Hippocampal formation (tissue), 2 donors: ENCODE measurements at places on chromosomes 6 and 20.

DNA sequence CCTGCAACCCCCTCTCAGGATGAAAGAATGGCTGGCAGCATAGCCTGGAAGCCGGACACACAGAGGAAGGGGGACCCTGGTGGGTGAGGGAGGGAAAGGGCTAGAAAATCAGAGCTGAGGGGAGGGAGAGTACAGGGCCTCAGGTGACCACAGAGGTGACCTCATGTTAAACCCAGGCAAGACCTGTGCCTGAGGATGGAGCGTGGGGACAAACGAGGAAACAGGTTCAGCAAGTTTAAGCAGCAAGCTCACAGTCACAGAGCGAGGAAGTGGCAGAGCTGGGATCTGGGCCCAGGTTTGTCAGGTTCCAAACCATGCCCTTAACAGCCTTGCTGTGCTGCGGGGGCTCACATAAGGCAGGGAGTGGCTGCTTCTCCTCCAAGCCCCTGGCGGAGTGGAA lies 4.0 kb upstream of the BPI start:
- no peak for DNase-seq

DNA sequence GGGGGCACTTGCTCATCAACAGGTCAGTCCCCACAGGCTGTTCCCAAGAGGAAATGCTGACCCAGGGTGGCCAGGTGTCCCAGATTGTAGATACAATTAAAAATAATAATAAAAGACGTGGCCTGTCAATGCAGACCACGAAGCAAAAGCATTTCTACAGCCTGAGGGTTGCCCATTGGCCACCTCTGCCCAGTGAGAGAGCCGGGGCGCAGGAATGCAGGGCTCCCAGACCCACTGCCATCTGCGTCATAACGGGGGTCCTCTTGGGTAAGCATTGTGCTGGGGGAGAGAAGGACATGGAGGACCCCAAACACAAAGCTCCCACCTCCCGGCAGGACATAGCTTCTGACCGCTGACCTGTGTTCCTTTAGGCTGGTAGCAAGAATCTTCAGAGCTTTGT lies 22.9 kb upstream of the AFDN start:
- no peak for DNase-seq

- no peak for DNase-seq
Measured at GRCh38 chr6:31466466-31466865, 31.5 kb upstream of the MICB start.

- DNase-seq: no peak
Measured at GRCh38 chr6:38801305-38801704, 86.2 kb downstream of the DNAH8 start.

- DNase-seq: no peak
Measured at GRCh38 chr6:36904114-36904513, 18.4 kb downstream of the C6orf89 start.

DNA sequence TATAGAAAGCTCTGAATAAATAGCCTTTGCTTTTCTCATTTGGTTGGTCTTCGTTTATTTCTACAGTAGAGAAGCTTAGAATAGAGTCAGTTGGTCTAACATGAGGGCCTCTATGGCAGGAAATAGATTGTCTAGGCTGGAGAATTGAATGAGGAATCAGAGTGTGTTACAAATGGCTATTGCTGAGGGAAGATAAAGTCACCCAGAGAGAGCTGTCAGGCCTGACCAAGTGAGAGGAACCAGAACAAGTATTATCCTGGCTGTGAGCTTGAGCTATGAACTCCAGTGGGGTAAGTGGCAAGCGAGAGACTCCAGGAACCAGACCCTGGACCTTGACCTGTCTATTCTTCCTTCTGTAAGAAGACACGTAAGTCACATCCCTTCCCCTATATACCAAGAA lies 353.1 kb downstream of the CD83 start:
- DNase-seq: no peak

DNA sequence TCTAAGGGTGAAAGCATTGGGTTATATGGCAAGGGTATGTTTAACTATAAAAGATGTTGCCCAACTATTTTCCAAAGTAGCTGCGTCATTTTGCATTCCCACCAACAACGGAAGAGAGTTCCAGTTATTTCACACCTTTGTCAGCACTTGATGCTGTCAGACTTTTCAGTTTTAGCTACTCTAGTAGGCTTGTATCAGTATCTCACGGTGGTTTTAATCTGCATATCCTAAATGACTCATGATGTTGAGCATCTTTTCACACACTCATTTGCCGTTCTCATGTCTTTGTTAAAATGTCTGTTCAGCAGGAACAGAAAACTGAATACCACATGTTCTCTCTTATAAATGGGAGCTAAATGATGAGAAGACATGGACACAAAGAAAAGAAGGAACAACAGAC lies 122.3 kb downstream of the RNASET2 start:
- no peak for DNase-seq

DNA sequence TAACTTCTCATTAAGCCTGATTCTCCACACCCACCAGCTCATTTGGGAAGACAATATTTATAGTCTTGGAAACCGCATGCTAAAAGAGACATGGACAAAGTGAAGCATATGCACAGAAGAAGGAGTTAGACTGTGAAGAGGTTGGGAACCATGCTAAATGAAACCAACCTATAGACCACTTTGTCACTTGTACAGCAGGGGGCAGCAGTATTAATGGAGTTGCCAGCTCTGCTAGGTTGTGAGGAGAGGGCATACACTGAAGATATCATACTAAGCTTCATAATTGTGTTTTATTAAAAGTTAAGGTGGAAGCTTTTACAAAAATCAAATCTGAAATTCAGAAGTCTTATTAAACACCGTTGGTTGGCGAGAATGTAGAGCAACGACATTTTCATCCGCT lies 38.3 kb upstream of the HMGCLL1 start:
- DNase-seq: no peak

- DNase-seq: no peak
Measured at GRCh38 chr6:1636971-1637871, 27.5 kb downstream of the FOXC1 start.

DNA sequence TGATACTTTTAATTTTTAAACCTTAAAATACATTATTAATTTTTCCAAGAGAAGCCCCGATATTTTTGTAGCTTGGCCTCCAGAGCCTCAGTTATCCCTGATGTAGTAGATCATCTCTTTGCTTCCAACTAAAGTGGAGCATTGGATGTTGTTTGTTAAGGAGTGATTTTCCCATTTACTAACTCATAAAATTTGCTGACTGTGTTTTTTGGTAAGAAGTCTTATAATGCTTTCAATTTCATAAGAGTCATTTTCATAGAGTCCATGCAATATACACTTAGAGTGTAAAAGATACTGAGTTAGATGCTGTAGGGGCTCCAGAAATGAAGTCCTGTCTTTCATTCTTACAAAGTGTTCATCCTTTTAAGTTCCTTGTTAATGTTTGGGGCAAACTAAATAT lies 46.8 kb downstream of the CDKAL1 start:
- no peak for DNase-seq

DNA sequence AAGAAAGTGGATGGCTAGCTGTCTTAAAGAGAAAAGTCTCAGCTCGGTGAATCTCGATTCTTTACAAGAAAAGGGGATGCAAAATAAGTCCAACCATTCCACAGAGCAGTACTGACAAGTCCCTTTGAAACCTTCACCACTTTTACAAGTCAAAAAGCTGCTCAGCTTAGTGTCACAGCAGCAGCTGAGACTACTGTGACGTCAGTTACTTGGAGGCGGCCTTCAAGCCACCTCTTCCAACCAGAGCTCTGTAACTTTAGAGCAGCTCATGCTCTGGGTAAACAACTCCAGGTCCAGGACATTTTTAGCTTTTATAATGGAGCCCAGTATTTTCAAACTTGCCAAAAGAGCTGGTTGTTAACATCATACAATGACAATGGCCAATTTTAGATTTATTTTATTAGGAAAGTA lies at the start of gene KIAA0408:
Gene KIAA0408 (minus strand): TSS at position 159 of the 411 bp plus-strand sequence. CDS start 5,408 bp downstream, outside the sequence.
- DNase-seq: no peak

DNA sequence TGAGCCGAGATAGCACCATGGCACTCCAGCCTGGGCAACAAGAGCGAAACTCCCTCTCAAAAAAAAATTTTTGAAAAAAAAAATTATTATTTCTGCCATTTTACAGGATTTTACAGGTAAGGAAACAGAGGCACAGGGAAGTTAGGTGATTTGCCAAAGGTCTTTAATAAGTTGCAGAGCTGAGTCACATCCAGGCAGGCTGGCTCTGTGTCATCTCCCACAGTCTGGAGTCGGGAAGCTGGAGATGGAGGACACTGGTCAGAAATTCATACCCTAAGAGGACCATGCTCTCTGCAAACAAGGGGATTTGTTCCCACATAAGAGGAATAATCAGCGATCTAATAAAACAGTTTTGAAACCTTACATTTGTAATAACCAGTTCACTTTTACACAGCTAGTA lies 24.1 kb downstream of the HECA start:
- no peak for DNase-seq

GRCh38 chr20:58715391-58715800 lies 22.8 kb downstream of the NPEPL1 start:
- no peak for DNase-seq

GRCh38 chr6:163063561-163063960 lies 335.8 kb downstream of the PACRG start:
- DNase-seq: no peak

GRCh38 chr6:29624520-29624961 lies 8.4 kb downstream of the GABBR1 start:
- DNase-seq: no peak

DNA sequence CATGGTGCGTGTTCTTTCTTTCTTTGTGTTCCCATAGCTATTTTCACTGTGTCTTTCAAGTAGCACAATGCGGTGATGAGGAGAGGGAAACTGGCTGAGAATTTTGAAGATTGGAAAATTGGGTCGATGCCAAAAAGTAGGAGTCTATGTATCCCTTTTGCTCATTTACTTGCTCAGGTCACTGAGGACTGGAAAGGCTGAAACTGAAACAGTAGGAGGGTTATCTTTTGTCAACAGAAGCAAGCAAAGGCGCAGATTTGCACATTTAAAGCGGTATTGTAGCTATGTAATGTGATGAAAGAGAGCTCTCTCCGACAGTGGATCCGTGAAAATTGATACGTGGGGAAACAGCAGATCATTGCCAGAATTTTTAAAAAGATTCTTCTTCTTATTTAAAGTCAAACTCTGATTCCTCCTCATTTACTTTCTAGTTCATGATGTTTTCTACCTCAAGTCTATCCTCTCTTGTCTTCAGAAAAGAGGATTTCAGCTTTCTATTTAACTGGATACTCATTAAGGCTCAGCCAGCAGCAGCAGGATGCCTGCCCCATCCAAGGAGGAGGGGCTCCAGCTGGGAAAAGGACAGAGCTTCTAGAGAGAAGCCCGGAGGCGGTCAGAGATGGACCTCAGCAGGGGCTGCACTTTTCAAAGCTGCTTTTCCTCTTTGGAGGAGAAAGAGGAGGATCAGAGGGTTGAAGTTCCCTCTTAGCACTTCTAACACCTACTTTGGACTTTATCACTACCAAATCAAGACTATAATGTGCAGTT lies 15.9 kb upstream of the FYN start:
- DNase-seq: no peak

DNA sequence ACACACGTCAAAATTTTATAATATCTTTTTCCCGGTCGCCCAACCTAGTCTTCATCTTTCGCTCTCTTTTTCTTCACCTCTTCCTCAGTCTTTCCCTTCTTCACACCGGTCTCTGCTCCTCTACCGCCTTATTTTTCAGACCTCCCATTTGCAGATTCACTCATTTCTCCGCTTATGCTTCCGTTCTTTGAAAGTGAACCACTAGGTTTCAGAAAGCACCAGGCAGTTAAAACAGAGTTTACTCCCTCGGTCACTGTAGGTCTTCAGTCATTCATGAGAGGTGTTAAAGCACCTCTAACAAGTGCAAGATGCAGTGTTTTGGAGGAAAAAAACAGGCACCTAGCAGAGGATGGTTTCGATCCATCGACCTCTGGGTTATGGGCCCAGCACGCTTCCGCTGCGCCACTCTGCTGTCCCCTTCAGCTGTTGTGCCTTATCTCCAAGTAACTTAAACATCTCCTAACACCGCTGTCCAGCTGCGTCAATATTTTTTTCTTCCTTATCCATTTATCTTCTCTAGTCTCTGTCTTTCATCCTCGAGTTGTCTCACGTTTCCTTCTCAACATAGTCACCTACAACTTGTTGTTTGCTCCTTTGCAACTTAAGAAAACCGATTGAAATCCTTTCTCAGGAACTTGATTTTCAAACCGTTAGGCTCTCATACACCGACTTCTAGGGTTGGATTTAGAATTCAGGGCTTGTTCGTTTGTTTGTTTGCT lies 119.7 kb upstream of the ZNF184 start:
- DNase-seq: no peak

DNA sequence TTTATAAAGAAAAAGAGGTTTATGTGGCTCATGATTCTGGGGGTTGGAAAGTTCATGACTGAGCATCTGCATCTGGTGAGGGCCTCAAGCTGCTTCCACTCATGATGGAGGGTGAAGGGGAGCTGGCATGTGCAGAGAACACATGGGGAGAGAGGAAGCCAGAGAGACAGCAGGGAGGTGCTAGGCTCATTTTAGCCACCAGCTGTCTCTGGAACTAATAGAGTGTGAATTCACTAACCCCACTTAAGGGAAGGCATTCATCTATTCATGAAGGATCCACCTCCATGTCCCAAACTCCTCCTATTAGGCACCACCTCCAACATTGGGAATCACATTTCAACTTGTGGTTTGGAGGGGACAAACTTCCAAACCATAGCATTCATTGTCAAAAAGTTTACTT lies 137.3 kb upstream of the PMEPA1 start:
- DNase-seq: no peak

- no peak for DNase-seq
Measured at GRCh38 chr6:26240157-26241032, 124.6 kb upstream of the BTN3A2 start.

- no peak for DNase-seq
Measured at GRCh38 chr20:63051186-63051860, 44.6 kb upstream of the BHLHE23 start.

DNA sequence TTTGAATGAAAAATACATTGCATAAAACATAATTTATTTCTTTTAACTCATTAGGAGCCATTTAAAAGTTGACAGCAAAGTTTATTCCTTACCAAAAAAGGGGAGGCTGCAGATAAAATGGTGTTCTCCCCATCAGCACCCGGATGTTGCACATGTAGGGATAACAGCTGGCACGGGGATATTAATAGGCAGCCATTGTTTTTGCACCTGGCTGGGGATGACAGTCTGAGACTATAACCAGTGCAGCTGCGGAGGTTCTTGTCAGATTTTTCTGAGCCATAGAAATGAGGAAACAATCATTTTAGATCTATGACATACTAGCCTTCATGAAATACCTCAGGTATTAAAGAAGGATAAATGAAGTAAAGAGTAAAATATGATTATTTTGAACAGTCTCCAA lies 20.1 kb upstream of the HECA start:
- no peak for DNase-seq

- DNase-seq: peak; percentile 16
Measured at GRCh38 chr6:56595490-56596122, 47.1 kb downstream of the DST start.

- no peak for DNase-seq
Measured at GRCh38 chr20:9021699-9022098, 47.2 kb upstream of the PLCB4 start.

DNA sequence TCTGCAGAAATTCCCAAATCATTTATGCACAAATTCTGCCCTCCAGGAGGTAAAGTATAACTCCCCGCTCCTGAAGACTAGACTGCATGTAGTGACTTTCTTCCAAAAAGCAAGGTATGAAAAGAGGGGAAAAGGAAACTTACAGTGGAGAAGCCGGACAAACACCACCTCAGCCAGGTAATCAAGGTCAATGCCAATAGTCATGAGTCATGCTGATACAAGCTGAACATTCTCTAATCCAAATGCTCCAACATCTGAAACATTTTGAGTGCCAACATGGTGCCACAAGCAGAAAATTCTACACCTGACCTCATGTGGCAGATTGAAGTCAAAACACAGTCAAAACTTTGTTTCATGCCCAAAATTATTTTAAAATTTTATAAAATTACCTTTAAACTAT lies 165.6 kb downstream of the FOXA2 start:
- DNase-seq: no peak
